Thoracic aorta (tissue), 2 donors: ENCODE measurements at places on chromosomes 2 and 18.

GRCh38 chr2:75587954-75588587, 27.3 kb upstream of the EVA1A start:
- DNase-seq: no peak

DNA sequence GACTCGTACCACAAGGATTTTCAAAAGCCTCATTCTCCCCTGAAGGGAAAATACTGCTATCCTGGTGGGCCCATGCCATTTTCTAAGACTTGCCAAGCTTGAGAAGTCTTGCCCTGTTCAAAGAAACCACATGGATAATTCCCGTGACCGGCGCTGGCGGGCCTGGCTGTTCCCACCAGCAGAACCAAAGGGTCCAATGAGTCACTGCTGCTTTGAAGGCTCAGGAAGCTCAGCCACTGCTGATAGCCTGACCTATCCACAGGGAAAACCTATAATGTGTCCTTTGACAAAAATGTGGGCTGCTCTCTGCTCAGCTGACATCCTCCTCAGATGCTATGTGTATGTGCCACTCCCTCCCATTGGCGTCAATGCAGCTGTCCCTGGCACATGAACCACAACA, 137.9 kb upstream of the RAB12 start:
- DNase-seq: no peak

DNA sequence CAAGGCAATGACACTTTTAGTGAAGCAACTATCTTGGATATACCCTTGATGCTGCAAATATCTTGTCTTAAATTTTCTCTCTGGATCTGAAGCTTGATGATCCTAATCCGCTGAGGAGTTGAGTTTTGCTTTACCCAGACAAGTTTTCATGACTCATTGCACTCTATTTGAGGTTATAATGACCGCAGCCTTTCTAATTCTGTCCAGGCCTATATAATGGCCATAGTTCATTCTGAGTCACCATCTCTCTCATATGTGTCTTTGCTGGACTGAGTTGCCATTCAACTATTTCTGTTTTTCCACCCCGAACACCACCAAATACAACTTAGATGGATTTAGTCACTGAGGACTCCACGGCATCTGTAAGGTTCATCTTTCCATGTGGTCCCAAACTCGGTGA, 802.1 kb upstream of the FAM98A start:
- DNase-seq: no peak

DNA sequence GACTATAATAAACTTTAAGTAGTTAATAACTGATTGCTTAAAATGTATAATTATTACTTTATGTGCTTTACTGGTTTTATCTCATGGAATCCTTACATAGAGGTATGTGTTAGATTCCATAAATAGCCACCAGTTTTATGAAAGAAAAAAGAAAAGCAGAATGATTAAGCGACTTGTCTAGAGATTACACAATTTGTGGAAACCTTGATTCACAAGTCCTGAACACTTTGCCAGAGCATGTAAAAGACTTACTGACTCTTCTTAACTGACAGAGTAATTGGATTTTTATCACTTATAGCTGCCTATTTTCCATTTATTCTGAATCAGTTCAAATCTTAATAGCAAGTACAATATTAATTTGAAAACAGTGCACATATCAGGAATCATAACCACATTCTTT, 448.7 kb upstream of the NETO1 start:
- DNase-seq: no peak

DNA sequence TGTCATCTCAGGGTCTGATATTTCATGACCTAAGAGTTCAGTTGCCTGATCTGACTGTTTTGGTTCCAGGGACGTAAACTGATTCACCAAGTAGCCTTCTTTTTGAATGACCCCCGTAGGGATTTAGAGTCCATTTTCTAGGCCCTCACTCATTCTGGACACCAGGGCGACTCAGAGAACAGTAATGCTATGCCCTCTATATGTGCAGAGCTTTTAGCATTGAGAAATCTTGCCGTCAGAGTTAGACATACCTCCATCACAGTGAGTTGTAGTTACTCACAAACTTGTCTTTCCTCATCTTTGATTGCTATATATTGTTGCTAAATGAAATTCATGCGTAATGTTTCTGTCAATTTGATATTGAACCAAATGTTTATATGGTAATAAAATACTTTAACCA, 92.3 kb downstream of the OSBPL6 start:
- no peak for DNase-seq

DNA sequence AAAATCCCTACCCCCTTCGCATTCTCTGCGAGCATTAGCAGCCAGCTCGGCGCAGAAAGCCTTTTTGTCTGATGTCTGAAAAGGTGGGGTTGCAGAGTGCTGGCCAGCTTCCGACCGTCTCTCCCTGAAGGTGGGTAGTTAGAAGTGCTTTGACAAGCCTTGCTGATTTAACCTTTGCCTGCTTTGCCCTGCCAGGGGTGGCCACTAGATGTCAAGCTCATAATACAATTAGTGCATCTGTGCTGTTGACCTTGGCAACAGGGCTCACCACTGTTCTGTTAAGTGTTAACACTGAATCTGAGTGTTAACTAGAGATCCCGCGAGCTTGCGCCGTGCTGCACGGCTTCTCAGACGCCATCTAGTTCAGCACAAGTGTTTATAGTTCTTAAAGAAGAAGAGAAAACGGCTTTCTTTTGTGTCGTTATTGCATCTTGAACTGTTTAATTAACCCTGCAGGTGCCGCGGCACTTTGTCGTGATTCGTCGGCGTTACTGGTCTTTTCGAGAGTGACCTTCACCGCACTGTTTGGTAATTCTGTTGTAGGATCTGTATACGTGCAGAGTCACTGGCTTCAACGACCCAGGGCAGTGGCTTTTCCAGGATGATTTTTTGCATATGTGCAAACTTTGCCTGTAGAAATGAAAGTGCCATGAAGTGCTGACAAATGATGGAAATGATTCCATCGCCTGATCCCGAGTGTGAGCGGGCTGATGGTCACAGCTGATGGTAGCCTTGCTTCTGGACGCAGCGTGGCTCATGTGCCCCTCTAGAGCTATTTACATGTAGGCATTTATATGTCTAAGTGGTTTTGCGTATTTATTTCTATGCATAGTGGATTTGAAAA, 5.5 kb downstream of the SALL3 start:
- no peak for DNase-seq

- DNase-seq: no peak
These were observed 137.9 kb upstream of the UBE2E3 start for GRCh38 chr2:180842461-180842860.

DNA sequence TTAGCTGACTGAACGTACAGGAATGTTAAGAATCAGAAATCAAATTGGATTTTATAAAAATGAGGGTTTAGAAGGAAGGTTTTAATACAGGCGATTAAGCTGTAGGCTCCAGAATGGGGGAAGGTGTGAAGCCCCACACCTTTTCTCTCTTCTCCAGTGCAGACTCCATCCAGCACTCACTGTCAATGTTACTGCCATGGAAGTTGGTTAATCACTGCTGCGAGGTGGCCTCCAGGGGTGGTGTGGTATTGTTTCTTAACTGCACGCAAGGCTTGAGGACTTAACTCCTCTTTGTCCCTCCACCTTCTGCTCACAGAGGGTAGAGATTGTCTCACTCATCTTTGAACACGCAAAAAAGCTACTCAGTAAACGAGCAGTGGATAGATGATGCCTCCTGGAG, 26.9 kb upstream of the YWHAQ start:
- DNase-seq: no peak

- DNase-seq: no peak
These were observed 383.4 kb downstream of the CBLN2 start for GRCh38 chr18:72160510-72161445.

- no peak for DNase-seq
These were observed 267.8 kb upstream of the EPAS1 start for GRCh38 chr2:46029332-46029811.

DNA sequence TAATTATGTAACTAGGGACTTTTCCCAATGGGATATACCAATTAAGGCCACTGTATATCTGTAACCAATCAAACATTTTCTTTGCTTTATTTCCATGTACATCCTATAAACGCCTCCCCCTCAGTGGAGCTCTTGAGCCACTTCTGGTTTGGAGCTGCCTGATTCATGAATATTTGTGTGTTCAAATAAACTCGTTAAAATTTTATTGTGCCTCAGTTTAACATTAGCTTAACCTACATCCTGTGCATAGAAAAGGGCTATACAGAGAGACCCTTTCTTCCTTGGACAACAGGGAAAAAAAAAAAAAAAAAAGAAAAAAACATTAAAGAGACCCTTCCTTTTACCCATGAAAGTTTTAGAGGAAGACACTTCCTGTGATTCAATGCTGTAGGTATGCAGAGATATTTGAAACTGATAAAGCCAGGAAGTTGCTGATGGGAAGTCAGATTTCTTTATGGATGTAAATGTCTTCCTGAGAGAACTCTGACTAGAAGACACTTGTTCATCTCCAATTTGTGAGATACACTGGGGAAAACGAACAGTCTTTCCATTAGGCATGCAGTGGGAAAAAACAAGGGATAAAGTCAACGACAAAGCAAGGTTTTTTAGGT, 614.6 kb upstream of the SOX11 start:
- DNase-seq: no peak

DNA sequence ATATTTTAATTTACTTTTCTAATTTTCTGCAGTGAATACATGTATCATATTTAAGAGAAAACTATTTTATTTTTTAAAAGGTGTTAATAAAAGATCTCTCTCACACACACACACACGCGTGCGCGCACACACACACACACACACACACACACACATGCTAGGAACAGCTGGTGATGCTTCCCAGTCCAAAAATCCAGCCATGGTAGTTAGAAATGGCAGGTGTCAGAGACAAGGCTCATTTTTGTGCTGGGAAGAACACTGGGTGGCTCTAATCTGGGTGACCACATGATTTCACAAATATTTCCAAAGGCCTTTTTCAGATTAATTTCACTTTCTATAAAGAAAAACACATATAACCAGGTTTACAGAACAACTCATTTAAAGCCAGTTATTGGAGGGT, 104.5 kb upstream of the NCK2 start:
- DNase-seq: no peak

DNA sequence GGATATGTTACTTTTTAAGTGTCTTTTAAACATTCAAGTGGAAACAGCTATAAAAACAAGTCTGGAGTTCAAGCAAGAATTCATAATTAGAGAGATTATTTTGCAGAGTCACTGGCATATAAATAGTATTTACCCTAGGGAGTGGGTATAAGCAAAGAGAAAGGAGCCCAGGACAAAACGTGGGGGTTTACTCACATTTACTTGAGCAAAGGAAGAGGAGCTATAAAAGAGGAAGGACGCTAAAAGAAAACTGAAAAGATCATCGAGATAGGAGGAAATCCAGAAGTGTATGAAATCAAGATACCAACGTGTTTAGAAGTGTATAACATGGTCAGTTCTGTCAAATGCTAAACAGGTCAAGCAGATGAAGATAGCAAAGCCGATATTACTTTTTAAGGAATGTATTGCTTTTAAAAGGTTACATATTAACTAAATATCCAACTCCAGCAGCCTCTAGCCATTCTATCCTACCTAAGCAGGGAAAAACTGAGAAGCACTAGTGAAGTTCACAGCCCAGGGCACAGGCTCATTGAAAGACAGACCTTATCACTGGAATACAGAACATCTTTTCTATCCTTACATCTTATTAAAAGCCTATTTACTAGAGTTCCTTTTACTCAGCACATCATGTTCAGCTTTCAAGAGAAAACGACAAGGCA, 8.6 kb downstream of the KANSL1L start:
- no peak for DNase-seq

- DNase-seq: no peak
These were observed 49.4 kb downstream of the SLC66A2 start for GRCh38 chr18:79902075-79902474.

DNA sequence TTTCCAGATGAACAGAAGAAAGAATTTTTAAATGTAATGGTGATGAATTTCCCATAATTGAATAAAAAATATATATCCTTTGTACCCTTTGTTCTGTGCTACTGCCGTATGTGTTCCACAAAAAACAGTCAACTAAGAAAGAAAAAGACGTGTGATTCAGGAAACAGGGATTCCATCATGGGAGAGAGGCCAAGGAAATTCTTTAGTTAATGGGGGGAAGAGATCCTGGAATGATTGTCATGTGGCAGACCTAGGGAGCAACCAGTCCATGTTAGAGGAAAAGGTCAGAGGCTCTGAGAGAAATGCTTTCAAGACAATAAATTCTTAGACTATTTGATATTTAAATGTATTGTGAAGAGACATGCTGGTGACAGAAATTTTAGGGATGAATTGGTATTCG, 76.6 kb downstream of the CPO start:
- DNase-seq: no peak

DNA sequence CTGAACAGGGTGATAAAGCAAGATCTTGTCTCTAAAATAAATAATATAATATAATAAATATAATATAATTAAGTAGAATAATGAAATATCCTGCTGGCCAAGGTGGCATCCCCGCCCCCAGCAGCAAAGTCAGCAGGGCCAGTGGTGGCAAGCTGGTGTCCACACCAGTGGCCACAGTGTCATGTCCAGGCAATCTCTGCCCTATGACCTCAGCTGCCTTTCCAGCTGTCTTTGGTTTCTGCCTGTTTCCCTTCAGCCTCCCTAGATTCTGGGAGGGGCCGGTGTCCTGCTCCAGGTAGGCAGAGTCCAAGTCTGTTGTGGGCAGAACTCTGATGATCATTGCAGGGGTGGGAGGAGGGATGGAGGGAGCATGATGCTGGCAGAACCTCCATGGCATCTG, 16.2 kb upstream of the STEAP3 start:
- no peak for DNase-seq

DNA sequence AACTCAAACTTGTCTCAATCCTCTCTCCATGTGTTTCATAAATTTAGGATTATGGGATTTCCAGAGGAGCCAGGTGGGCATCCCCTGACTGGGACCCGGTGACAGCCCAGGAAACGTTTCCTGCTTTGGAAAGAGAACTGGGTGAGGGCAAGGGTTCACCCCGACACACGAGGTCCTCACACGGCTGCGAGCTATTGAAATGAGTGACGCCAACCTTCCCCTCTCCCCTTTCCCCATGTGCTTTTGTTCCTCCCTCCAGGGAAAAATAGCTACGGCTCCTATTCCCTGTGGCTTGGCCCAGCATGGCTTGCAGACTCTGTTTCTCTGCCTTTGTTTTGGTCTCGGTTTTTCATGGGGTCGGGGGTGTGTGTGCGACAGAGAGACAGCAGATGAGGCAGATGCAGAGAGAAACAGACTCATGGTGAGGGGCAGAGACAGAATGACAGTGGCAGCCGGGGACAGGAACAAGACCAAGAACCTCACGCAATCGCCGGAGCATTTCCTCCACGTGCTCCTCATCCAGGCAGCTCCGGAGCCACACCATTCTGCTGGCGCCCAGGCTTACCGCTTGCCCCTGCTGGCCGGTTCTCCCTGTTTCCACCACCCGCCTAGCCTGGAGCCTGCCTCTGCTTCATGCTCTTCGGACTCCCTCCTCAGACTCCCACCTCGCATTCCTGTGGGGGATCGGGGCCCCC, 238.5 kb downstream of the DYSF start:
- DNase-seq: no peak

DNA sequence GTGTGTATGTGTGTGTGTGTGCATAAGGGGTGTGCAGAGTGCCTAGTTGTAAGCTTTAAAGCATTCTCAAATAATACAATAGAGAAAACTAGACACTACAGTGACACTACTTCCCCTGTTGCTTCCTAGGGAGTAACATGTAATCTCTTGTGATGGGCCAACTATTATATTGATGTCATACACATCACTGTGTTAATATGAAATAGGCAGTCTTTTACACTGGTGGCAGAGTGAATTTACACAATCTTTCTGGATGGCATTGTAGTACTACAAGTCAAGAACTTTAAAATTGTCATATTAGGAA, 488.0 kb upstream of the ZEB2 start:
- no peak for DNase-seq

- DNase-seq: no peak
These were observed 18.7 kb upstream of the RGPD4 start for GRCh38 chr2:107807988-107808387.

GRCh38 chr2:112548980-112549379, 6.7 kb downstream of the POLR1B start:
- no peak for DNase-seq
